ENCODE measurements at places on chromosomes 3 and 15.
A peak's percentile ranks its signal among the peaks of the same experiment; 100 is the strongest.

GRCh38 chr15:56718560-56718959, 14.7 kb downstream of the ZNF280D start:
- DNase-seq: no peak

GRCh38 chr3:94433811-94434210, 370.9 kb downstream of the NSUN3 start:
- DNase-seq: no peak

GRCh38 chr3:88641033-88641604, 466.3 kb upstream of the EPHA3 start:
- DNase-seq: no peak

- DNase-seq: no peak
These were observed 173.0 kb downstream of the SHQ1 start for GRCh38 chr3:72675243-72675642.

DNA sequence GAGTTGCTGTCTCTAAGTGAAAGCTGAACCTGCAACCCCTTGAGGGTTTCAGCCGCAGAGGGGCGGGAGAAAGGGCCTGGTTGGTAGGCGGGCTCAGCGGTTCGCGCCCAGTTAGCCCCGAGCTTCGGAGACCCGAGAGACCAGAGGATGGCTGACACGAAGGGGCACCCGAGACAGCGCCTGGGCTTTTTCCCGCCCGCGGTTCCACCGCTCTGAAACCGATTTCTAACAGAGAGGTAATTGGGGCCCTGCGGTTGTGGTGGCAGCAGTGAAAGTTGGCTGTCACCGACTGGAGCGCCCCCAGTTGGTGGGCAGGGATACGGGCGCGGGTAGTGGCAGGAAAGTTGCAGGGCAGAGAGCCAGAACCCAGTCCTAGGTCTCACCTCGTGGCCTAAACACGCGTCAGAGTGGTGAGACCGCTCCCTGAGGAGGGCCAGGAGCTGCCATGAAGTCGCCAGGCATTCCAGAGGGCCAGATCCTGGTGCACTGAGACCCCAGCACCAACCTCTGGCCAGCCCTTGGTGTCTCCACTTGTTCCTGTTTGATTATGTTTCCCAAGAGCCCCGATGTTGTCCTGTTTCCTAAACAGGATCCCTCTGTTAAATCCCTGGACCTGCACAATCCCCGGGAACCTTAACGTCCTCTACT, 625 bp upstream of the ELL3 start:
- DNase-seq: peak; percentile 94

GRCh38 chr3:28922376-28922775, 358.5 kb upstream of the RBMS3 start:
- no peak for DNase-seq

DNA sequence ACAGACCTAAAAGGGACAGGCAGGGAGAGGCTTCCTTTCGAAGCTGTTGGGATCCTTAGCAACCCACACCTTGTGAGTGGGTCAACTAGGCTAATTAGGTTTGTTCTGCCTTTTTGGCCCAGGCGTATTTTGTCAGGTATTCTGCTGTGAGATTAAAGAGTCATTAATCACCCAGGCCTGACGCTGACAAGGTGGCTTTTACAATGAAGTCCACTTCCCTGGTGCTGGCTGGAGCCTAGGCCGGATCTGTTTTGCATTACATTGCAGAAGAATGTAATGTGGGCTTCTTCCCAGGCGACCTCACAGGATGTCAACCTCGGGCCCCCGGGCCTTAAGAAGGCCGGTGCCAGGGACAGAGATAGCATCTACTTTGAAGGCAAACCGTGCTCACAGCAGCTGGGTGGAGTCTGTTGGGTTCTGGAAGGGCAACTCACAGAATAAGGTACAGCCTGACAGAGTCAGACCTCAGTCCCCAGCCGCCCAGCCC, 76.9 kb downstream of the HES1 start:
- no peak for DNase-seq

DNA sequence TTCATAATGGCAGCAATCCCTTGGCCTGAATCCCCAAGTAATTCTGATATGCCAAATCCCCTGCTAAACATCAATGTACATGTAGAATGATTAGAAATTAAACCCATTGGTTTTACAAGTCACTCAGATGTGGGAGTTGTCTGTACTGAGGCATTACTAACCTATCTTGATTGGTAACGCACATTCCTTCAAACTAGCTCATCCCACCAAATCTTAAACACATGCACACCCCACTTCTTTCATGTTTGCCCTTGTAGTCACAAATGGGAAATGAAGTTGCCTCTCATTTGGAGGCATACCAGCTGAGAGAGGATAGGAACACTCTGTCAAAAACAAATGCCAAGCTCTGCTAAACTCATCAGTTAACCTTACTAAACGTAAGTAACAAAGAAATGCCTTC, 29.1 kb upstream of the MAN2C1 start:
- no peak for DNase-seq

All from activated CD4-positive, alpha-beta T cell treated with anti-CD3 and anti-CD28 coated beads for 48 hours (primary cell).